ENCODE measurements at places on chromosomes 13 and 19. TPM values are rescaled to one million over a fixed set of nuclear protein-coding genes. Genes with fewer than 3 reads are reported as not detected.

DNA sequence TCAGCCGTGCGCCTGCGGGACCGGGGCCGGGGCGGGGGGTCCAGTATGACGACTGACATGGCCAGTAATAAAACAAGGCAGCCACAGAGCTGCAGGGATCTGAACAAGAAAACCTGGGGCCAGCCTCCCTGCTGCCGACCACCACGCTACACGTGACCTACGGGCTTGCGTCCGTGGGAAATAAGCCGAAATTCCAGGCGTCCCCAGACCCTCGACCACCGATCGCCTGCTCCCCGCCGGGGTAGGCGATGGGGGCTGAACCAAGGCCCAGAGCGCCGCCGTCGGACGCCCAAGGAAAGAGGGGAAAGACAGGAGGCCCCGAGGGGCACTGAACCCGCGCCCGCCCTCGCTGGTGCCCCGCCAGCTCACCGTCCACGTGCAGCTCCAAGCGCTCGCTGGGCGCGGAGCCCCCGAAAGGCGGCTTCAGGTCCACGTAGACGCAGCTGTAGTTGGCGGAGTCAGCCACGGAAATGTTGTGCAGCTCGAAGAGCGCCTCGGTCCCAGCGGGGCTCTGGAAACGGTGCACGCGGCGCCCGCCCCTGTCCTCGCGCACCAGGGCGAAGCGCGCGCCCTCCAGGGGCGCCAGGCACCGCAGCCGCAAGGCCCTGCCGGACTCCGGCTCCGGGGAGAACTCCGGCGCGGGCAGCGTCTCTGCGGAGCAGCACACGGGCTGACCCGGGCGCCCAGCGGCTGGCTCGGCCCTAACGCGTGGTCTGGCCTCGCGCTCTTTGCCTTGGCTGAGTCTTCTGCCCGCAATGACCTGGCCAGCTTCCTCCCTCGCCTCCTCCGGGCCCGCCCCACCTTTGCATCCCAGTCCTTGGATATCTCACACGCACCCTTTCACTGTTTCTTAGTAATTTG lies 3.1 kb downstream of the A1BG start:
- DNase-seq: no peak
- H3K36me3 ChIP-seq: no peaks in the 10 kb centered on the region
- peaks cover 39% of the 10 kb centered on the region for H3K4me1 ChIP-seq

Gene ONECUT3
- not detected for total RNA-seq

Gene NRTN
- 3.7 TPM for total RNA-seq

Gene TRAPPC6A
- 28.7 TPM for total RNA-seq
